ENCODE measurements at places on chromosomes 4 and X.

- no peak for DNase-seq
These were observed 371.2 kb downstream of the AFF2 start for GRCh38 chrX:148871422-148872160.

GRCh38 chr4:26298198-26298947, 22.4 kb upstream of the RBPJ start:
- DNase-seq: no peak

DNA sequence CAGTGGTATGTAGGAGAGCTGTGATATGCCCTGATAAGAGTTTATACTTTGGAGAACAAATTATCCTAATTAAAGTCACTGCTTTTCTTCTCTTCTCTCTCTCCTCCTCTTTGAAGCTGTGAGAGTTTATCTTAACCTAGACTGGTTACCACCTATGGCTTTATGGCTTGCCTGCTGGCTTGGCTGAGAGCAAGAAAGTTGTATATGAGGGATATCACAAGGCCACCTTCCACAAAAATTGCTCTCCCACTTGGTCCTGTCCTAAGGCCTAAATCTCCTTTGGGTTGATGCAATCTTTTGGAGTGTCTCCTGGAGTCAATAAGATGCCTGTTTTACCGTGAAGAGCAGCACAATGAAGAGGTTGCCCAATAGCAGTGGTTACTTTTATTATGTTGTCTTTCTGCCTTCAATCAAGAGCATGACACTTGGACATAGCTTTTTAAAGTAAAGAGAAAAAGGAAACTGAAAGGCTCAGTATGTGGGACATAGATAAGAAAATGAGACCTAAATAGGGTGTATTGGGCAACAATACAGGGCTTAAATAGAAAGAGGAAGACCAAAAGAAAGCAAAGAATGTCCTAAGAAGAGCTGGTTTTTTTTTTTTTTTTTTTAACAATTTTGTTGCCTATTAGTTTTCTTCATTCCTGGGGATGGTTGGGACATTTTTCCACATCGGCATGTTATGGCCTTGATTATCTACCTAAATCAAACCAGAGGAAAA, 9.2 kb downstream of the GUCY1A1 start:
- DNase-seq: no peak

GRCh38 chr4:94363136-94363655, 20.6 kb upstream of the HPGDS start:
- DNase-seq: no peak

GRCh38 chrX:143934542-143934941, 50.7 kb downstream of the UBE2NL start:
- no peak for DNase-seq

GRCh38 chr4:16083241-16084191, at the start of gene PROM1:
PROM1 (minus strand) TSS chr4:16084023; CDS start chr4:16075906, 8,117 bp downstream.
- DNase-seq: no peak

GRCh38 chr4:7323461-7323871, 111.3 kb downstream of the PSAPL1 start:
- DNase-seq: no peak

DNA sequence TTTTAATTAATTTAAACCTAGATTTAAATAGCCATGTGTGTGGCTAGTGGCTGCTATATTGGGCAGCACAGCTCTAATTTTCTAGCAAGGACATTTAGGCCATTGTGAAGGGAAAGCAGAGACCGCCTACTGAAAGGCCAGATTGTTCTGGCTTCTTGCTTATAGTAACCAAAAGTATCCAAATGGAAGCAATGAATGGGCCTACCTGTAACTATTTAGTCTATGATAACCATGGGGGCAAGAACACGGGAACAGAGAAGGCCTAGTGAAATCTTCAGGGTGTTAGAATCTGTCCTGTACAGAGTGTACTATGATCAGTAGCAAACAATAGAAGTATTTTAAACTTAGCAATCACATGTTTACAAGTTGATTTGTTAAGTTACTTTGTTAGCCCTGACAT, 16.5 kb upstream of the HPRT1 start:
- DNase-seq: no peak

DNA sequence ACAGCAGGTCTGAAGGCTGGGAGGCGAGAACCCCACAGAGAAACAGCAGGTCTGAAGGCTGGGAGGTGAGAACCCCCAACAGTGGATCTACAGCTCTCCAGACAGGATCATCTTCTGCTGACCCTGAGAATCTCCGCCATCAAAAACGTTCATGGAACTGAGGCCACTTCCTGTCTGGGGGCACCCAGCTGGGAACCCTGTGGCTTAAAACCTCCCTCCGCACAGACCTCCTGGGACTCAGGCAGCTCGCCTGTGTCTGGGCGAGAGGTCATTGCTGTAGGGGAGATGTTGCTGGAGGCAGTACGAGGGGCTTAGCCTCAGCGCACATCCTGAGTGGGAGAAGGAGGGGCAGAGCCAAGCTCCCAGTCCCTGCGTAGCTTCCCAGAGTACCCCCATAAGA, 15.1 kb upstream of the CLDN24 start:
- DNase-seq: no peak

- DNase-seq: no peak
These were observed 104.7 kb downstream of the MAML3 start for GRCh38 chr4:140049024-140049848.

All from stimulated activated CD4-positive, alpha-beta T cell treated with anti-CD3 and anti-CD28 coated beads, Interleukin-15, amount 100 ng/mL, for 1 hour (primary cell).